AG10803 (cell line): ENCODE measurements at places on chromosomes 2 and 18.

GRCh38 chr2:204177251-204177976, 240.9 kb downstream of the ICOS start:
- DNase-seq: no peak

DNA sequence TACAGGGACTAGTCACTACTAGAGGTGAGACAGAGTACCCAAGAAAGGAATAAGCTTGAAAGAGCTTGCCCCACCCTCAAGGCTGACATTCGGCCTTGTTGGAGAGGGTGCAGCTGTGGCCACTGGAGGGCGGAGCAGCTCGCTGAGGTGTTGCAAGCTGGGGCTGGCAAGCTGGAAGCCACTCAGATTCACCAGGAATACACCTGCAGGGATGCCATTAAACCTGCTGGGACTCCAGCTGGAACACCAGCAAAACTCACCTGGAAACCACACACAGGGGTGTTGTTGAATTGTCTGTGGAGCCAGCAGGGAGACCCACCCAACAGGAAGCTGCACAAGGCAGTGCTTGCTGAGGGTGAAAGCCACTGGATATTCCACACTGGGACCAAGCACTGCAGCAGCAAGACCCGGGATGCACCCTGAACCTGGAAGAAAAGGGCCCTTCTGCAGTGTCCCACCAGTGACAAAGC, 26.1 kb downstream of the KCTD18 start:
- DNase-seq: no peak

DNA sequence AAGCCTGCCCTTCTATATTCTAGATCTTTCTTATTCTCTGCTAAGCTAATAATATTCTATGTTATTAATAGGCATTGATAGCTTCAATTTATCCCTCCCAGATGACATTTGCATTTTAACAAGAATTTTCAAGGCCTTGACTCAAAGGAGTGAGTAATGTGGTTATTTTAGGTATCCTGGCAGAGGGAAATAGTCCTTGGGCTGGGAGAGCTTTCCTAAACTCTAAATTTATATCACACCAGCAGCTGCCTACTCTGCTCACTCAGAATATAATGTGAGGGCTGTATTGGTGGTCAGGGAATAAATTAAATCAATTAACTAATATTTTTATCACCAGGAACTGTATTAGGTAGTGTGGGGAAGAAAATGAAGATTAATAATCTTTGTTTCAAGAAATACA, 74.8 kb upstream of the ADAM23 start:
- DNase-seq: no peak

GRCh38 chr2:5121642-5122041, 570.5 kb upstream of the SOX11 start:
- DNase-seq: no peak

DNA sequence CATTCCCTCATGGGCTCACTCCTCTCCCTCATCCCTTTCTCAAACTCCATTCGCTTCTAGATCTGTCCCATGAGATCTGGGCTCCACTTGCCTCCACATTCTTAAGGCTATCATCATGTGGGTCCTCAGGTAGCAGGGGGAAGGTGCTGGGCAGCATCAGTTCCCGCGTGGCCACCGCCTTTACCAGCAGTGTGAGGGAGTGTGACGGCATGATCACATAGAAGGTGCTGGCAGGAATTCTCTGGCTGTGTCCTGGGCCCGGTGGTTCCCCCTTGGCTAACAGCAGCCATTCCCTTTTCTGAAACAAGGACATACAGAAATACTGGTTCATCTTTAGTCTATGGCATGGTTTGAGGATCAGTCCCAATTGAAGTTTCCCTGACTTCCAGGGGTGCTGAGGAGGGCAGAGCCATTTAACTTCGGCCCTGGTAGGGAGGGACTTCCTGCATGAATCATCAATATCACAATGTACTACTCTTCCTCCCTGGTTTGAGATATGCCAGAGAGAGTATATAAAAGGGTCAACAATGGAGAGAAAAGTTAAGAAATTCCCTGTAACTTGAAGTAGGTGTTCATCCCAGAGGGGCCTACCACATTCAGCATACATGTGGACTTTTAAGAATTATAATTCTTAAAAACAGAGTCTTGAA, 7.7 kb downstream of the DOK1 start:
- no peak for DNase-seq
